B cell (primary cell): ENCODE measurements at places on chromosomes 6 and 20. TPM values are rescaled to one million over a fixed set of nuclear protein-coding genes. Genes with fewer than 3 reads are reported as not detected.

- no peak for DNase-seq
Observed at GRCh38 chr6:117740605-117741004, 65.3 kb downstream of the NUS1 start.

GRCh38 chr6:117456250-117456649 lies 26.2 kb upstream of the DCBLD1 start:
- no peak for DNase-seq

DNA sequence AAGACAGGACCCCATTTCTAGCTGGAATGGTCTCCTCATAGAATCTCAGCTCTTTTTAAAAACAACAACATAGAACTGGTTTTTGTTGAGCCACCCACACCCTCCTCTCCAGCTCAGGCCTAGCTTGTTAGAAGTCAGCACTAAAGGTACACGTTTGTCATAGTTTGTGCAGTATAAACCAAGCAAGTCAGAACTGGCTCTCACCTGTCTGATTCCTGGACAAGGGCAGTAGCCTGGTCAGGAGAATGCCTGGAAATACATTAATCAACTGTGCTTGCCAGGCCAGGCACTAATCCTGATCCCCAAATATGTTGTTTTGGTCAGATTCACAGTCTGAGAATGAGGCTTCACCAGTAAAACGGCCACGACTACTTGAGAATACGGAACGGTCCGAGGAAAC lies 296.7 kb downstream of the ZFAND3 start:
- DNase-seq, result no peak

TBCC gene
- polyA plus RNA-seq, result 24.8 and 35.7 TPM in 2 replicates

- no peak for DNase-seq
Observed at GRCh38 chr20:16607364-16608276, 34.4 kb upstream of the KIF16B start.

DNA sequence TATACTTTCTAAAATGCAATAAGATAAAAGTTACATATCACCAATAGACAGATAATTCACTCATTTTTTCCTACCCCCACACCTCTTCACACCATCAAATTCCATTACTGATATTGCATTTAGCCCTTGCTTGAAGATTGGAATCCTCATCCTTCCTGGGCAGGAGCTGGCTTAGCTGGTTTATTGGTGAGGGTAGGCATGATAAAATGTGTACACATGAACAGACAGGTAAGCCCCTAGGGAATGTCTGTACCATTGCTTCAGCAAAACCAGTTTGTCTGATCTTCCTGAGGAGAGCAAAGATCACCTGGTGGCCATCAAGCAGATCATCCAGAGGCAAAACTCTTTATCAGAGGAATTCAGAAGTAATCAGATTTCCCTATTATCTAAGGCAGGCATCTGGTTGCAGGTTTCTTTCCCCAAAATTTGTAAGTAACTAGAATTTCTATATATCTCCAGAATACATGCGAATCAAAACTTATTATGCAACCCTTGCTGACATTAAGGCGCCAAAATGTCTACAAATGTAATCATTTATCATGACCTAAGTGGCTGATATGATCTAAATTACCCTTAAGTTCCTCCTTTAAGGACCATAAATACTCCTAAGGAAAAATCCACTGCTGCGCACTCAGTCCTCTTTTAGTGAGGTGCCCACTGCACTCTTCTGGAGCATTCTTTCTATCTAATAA lies 6.6 kb upstream of the FABP7 start:
- DNase-seq, result no peak

DNA sequence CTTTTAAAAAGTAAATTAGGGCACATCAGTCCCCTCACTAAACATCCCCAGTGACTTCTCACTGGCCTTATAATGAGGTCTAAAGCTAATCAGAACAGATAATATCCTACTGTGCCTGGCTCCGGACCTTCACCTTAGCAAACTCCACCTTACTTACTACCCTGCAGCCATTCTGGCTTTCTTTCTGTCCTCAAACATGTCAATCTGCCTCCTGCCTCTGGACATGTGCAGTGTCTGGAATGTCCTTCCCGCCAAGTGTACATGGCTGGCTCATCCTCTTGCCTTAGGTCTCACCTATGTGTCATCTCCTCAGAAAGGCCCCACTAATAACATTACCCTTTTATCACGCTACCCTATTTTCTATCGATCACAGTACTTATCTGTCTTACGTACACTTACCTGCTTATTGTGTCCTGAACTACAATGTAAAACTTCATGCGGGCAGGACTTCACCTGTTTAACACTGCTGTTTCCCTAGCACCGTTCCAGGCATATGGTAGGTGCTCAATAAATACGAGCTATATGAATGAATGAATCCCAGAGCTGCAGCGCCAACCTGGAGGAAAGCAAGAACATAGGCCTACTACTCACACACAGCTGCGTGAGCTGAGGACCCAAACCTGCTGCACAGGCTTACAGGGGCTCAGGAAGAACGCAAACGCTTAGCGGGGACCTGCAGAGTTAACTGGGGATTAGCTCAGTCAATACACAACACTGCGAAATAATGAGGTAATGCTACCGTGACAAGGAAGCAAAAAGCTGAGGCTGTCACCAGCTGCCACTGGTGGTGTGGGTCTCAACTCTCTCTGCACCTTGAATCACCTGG lies 991 bp downstream of the UQCC2 start:
- DNase-seq, result peak; percentile 20

- peak; percentile 56 for DNase-seq
Observed at GRCh38 chr20:24027229-24027628, 38.6 kb upstream of the GGTLC1 start.

PLA2G7 gene
- 0.04 and 0.13 TPM in 2 replicates for polyA plus RNA-seq

BTN1A1 gene
- polyA plus RNA-seq, result 0.22 and 0.42 TPM in 2 replicates

- DNase-seq, result no peak
Observed at GRCh38 chr6:106426250-106426970, 65.9 kb downstream of the CRYBG1 start.

DNA sequence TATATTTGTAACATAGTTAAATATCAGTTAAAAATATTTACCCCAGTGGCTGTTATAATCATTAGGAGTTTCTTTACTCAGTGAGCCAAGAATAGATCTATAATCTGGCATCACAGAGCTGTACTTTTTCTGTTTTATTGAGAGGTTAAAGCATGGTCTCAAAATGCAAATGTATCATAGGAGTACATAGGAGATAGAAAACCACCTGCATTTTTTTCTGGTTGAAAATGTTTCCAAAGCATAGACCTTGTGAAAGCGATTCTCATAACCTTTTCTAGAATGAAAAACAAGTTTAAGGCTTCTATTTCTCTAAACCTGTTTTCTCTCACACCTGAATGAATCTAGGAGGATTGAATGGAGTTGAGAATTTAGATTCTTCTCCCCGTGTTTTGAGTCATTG lies 14.4 kb downstream of the KCNQ5 start:
- no peak for DNase-seq

- peak; percentile 71 for DNase-seq
Observed at GRCh38 chr20:50569864-50570836, 60.0 kb downstream of the PTPN1 start.

DNA sequence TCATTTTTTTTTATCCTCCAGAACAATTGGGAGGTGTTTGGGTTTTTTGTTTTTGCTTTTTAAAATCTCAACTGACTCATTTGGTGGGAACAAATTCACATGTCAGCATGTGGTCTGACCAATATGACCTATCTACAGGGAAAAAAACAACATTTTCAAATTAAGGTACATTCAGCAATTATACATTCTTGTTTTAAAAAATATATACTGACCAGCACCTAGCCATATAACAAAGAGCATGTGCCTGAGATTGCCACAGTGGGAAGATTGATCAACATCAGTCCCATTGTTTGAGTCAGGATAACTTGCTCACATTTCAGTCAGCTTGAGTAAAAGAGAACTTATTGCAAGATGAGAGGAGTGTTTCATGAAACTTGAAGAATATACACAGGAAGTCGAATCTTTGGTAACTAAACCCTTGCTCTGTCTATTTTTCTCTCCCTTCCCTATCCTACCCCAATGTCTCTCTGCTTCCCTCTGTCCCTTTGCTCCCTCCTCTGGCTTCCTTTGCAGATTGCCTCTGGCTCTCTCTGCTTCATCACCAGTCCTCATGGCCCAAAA lies 163.2 kb upstream of the TAB2 start:
- no peak for DNase-seq
